ENCODE measurements at places on chromosomes 6 and 20. TPM values are rescaled to one million over a fixed set of nuclear protein-coding genes. Genes with fewer than 3 reads are reported as not detected.

DNA sequence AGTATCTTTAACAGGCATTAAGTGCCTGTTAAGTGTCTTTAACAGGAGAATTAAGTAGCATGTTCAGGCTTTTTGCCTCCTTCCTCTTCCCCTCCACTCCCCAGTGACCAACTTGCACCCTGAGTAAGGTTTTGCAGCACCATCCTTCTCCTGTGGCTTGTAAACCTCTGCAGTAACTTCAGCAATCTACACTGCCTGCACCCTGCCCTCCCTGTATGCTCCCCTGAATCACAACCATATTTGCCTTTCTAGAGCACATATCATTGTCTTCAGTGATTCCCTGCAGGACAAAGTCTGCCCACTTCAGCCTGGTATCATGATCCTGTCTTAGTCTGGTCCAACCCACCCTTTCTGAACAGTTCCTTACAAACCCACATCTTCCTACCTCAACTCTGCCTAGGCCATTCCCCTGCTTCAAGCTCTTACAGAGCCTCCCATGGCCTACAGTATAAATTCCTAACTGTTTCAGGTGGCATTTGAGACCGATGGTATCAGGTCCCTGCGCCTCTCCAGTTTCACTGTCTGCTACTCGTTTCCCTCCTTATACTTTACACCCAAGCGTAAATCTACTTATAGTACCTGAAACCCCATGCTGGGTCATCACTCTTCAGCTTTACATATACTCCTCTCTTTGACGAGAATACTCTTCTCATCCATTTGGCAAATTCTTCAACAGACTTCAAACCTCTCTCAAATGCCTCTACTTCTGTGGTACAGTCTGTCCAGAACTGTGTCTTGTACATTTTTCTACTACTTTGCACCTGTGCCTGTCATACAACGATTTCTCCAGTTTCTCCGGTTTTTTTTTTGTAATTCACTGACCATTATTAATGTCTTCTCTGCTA is 69.8 kb downstream of the ZHX3 start:
- DNase-seq, result no peak

DNA sequence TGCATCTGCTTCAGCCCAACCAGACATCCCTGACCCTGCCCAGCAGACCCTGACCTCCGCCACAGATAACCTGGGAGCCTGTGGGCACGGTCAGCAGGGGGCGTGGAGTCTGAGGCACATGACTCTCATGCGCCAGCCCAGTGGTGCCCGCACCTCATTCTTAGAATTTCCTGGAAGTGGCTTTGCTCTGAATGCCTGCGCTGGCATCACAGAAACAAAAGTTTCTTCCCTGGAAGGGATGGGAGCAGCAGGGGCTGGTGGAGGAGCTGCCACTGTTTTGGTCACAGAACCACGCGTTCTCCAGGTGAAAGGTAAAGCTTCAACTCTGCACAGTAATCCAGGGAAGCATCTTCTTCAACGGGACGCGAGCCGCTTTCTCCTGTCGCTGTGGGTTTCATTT is 67.9 kb upstream of the DUSP22 start:
- DNase-seq, result peak; percentile 13

The RHAG gene
- total RNA-seq, result not detected

The BANF2 gene
- total RNA-seq, result not detected

DNA sequence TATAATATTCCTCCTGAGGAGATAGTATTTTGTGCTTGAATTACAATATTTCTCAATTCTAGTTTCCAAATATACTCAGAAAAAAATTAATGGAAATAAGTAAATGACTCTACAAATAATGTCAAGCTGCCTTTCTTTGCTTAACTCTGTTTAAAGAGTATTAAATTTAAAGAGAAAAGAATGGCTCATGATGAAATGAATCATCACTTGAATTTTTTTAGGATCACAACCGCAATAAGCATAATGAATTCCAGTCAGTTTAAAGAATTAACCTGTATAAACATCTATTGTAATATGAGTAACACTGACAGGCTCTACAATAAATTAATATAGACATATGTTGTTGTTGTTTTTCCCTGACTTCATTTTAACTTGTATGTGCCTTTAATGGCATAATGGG is 266.2 kb upstream of the ADGRB3 start:
- DNase-seq, result no peak

DNA sequence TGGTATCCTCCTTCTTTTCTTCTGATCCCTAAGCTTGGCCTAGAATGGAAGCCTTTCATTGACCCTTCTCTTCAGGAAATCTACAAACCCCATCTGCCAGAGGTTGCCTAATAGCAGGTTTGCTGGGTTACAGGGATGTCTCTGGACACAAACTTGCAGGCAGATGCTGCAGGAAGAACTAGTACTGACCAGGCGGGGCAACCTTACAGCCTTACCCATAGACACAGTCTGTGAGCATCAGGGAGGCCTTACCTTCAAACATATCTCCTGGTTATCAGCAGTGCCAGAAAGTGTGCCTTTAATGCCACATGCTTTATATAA is 2.6 kb downstream of the SCUBE3 start:
- DNase-seq, result no peak

The ZSCAN31 gene
- total RNA-seq, result 4.7 TPM

- no peak for DNase-seq
These were observed 14.3 kb downstream of the B4GALT5 start for GRCh38 chr20:49699200-49699992.

DNA sequence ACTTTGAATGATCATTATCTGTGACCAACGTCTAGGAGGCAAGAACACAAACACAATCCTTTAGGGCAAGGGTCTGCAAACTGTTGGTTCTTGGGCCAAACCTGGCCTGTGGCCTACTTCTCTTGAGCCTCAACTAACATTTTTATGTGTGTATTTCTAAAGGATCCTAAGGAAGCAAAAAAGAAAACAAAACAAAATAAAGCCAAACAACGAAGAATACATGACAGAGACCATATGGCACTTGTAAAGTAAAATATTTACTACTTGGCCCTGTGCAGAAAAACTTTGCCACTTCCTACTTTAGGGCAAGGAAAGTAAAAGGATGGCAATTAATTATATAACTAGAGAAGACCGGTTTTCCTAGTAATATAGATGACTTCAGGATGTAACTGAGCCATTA is 1056.2 kb downstream of the EPHA7 start:
- no peak for DNase-seq

- DNase-seq, result peak; percentile 47
These were observed 183.6 kb downstream of the JARID2 start for GRCh38 chr6:15429141-15430110.

DNA sequence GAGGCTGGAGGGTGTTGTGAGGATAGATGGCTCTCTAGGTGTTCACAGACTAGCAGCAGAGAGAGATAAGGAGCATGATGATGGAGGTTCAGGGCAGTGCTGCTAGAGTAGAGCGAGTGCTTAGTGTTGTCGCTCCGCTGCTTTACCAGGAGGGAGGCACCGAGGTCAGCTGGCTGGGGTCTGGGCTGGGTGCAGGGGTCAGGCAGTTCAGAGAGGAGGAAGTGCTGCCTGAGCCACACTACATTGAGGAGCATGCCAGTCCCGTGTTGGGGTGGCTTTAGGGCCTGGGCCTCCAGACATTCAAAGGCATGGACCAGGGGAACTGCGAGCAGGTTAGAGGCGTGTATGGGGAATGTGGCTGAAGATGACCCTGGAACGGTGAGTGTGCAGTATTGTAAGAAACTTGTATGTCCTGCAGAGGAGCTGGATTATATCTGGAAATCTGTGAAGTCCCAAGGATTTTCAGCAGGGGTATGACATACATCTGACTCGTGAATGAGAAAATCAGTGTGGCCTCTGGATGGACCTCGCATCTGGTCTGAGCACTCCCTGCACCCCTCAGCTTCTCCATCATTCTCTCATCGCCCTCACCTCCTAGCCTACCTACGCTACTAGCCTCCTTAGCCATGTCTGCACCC is 66.9 kb downstream of the IGF2R start:
- peak; percentile 37 for DNase-seq

The GPX5 gene
- total RNA-seq, result not detected

- DNase-seq, result no peak
These were observed 499.3 kb downstream of the CDKAL1 start for GRCh38 chr6:21033575-21034026.

DNA sequence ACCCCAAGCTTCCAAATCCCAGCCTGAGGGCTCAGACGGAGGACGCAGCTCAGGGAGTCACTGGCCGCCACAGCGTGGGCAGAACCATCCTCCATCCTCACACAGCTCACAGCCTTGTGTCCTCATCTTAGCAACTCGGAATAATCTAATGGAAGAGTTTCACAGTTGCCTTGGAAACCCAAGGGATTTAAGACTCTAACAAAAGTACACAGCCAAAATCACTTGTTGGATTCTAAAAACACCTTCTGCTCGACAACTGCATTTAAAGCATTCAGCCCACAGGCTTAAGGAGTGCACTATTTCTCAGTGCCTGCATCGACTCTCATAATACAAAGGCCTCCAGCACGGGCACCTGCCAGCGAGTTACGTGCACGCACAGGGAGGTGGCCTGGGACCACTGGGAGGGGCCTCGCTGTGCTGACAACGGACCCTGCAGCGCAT is 45.4 kb downstream of the ZBTB46 start:
- no peak for DNase-seq

Measured in endodermal cell (in vitro differentiated cells).